Central memory CD8-positive, alpha-beta T cell (primary cell): ENCODE measurements at places on chromosomes 5 and 9.

GRCh38 chr5:38692346-38692745, 135.9 kb upstream of the LIFR start:
- DNase-seq = no peak

- no peak for DNase-seq
Observed at GRCh38 chr9:91903126-91903911, 46.7 kb downstream of the ROR2 start.

- DNase-seq = no peak
Observed at GRCh38 chr5:128135286-128135685, 51.7 kb downstream of the SLC12A2 start.

GRCh38 chr5:10724781-10725507, 36.1 kb downstream of the DAP start:
- DNase-seq = no peak

- DNase-seq = no peak
Observed at GRCh38 chr9:106859957-106860720, 2.8 kb upstream of the ZNF462 start.

DNA sequence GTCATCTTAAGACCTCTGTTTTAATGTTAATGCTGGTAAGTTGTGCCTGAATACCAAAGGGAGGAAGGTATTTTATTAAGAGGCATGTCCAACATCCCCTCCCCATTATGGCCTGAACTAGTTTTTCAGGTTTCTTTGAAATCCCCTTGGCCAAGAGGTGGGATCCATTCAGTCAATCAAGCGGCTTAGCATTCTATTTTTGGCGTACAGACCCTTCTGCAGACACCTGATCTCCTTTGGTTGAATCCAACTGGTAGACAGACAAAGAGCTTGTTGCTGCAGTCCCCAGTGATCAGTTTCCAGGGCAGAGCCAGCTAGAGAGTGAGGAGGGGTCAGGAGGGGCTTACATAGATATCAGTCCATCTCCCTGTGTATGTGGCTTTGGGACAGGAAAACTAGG, 7.9 kb upstream of the KCNMB1 start:
- DNase-seq = no peak

- no peak for DNase-seq
Observed at GRCh38 chr9:19498015-19498414, 89.2 kb downstream of the ACER2 start.

GRCh38 chr9:68981789-68982188, 32.1 kb downstream of the PRKACG start:
- no peak for DNase-seq

GRCh38 chr9:36346569-36346968, 53.5 kb downstream of the RNF38 start:
- no peak for DNase-seq

- no peak for DNase-seq
Observed at GRCh38 chr5:57437976-57438805, 44.4 kb downstream of the ACTBL2 start.

GRCh38 chr5:107968998-107969397, 298.3 kb upstream of the EFNA5 start:
- no peak for DNase-seq

DNA sequence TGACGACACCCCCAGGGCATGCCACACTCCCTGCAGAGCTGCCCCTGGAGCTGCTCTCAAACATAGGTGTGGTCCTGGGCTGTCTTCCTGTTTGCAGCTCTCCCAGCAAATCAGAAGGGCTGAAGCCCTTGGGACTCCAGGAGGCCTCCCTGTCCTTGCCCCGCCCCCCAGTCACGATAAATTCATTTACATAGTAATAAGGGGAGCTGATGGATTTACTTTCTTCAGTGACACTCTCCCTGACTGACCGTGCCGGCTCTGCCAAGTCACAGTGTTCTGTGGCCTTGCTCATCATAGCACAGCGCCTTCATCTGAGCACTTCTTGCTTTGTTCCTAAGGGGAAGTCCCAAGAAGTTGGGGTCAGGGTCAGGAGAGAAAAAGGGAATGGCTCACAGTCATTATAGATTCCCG, 121.4 kb downstream of the ENC1 start:
- DNase-seq = no peak
